ENCODE measurements at places on chromosomes 2 and 18.

GRCh38 chr2:134502104-134502503, 216.7 kb downstream of the TMEM163 start:
- no peaks in the 10 kb centered on the region for H3K27me3 ChIP-seq
- no peaks in the 10 kb centered on the region for H3K36me3 ChIP-seq
- DNase-seq: no peak
- H3K4me3 ChIP-seq: no peak overlapping the region
- no peak overlapping the region for H3K27ac ChIP-seq

DNA sequence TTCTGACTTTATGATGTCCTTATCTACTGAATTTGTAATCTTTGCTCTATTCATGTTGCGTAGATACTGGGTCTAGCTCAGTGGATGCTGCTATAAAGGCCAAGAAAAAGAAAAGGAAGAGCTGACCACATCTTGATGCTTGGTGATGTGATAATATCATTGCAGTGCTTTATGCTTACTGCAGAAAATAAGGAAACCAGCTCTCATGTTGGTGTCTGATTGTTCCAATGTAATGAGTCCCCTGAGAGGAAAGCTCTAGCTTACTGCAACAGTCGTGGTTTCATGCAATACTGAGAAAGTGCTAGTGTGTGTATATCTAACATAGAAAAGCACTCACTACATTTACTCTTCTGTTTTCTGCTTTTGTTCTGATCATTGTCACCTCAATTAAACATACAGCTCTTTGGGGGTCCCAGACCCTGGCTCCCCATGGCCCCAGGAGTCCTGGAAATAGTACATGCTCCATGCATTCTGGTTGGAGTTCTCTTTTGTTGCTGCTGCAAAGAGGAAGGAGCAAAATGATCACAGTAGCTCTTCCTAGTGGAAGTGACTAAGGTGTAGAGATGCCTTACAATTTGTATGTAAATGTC, 338.8 kb downstream of the CYRIA start:
- H3K27ac ChIP-seq: no peak overlapping the region
- H3K4me1 ChIP-seq: no peaks in the 10 kb centered on the region
- no peak overlapping the region for H3K4me3 ChIP-seq

- no peaks in the 10 kb centered on the region for H3K27me3 ChIP-seq
- H3K4me1 ChIP-seq: no peaks in the 10 kb centered on the region
- H3K27ac ChIP-seq: no peak overlapping the region
- H3K36me3 ChIP-seq: peaks cover 15% of the 10 kb centered on the region
- DNase-seq: no peak
- no peak overlapping the region for H3K4me3 ChIP-seq
Measured at GRCh38 chr2:60925994-60926740, 44.8 kb downstream of the REL start.

DNA sequence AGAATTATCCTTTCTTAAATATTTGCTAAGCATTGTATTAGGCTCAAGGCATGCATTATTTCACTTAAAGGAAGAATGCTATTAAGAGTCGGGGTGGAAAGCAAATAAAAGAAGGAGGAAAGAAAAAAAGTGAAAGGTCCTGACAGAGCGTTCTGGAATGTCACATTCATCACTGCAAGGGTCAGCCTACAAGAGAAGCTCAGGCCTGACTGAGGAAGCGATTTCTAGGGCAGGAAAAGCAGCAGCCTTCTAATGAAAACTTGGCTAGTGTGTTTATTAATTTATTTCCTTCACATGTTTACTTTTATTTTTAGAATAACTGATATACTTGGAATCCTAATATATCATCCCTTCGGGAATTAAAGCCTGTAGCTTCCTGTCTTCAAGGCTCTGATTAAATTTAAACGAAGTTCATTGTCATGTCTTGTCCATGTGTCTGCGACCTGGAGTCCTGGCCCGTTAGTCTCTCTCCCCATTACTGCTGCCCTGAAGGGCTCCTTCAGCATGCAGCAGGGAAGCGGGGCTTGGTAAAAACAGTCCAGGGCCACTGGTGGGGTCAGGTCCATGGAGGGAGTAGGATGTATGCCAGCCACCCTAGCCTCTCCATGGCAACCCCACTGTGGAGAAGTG, 119.2 kb upstream of the CCDC68 start:
- no peaks in the 10 kb centered on the region for H3K4me1 ChIP-seq
- no peak overlapping the region for H3K4me3 ChIP-seq
- no peak overlapping the region for H3K27ac ChIP-seq
- no peaks in the 10 kb centered on the region for H3K27me3 ChIP-seq
- DNase-seq: no peak

DNA sequence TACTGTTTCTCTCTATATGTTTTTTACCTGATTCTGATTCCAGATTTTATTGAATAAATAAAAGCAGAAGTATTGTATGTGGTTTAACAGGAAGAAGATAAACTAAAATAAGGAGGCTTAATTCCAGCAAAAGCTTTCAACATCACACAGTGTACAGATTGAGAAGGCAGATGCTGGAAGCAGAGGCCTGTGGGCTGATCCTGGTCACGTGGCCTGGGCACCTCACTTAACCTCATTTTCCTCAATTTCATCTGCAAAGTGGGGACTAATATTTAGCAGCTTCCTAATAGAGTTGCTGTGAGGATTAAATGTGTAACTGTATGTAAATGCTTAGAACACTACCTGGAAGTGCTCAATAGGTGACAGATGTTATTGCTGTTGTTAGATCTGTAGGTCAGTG, 58.0 kb downstream of the CDCA7 start:
- H3K27ac ChIP-seq: no peak overlapping the region
- no peaks in the 10 kb centered on the region for H3K27me3 ChIP-seq
- no peaks in the 10 kb centered on the region for H3K4me1 ChIP-seq
- no peak overlapping the region for H3K4me3 ChIP-seq
- no peak for DNase-seq

GRCh38 chr2:241320394-241320793, 4.7 kb downstream of the SEPTIN2 start:
- no peaks in the 10 kb centered on the region for H3K4me1 ChIP-seq
- no peaks in the 10 kb centered on the region for H3K36me3 ChIP-seq
- H3K27ac ChIP-seq: no peak overlapping the region
- H3K27me3 ChIP-seq: no peaks in the 10 kb centered on the region
- no peak overlapping the region for H3K4me3 ChIP-seq

All from right atrium auricular region (tissue), 2 donors.